ENCODE measurements at places on chromosomes 11 and 22. TPM values are rescaled to one million over a fixed set of nuclear protein-coding genes. Genes with fewer than 3 reads are reported as not detected.

DNA sequence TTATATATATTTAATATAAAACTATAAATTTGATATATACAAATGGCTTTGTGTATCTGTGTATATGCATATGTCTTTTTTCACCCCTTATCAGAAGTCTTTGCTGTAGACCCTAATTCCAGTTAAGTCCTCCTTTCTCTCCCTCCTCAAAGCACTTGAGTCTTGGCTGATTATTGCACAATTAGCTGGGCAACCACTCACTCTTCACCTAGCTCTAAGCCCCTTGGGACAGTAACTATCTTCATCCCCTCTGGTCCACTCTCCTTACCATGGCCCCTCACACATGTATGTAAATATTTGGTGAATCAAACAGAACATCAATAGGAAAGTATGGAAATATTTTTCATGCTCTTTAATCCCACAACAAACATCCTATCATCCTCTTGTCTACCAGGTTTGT is 909 bp upstream of the OR5B21 start:
- no peak for DNase-seq

DNA sequence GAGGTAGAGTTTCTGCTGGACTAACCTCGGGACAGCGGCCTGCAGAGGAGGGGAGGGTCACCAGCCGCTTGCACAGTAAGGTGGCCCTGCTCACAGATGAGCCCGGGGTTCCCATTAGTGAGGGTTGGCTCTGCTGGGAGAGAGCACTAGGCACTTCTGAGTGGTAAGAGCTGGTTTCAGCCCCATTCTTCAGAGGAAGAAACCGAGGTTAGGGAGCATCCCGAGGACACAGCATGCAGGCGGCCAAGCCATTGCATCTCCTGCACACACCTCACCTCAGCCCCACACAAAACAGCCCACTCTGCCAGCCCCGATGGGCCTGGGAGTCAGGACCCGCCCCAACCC is 99.3 kb downstream of the MED15 start:
- DNase-seq = no peak

GRCh38 chr11:123601136-123601535 is 53.3 kb downstream of the SCN3B start:
- DNase-seq = no peak

DNA sequence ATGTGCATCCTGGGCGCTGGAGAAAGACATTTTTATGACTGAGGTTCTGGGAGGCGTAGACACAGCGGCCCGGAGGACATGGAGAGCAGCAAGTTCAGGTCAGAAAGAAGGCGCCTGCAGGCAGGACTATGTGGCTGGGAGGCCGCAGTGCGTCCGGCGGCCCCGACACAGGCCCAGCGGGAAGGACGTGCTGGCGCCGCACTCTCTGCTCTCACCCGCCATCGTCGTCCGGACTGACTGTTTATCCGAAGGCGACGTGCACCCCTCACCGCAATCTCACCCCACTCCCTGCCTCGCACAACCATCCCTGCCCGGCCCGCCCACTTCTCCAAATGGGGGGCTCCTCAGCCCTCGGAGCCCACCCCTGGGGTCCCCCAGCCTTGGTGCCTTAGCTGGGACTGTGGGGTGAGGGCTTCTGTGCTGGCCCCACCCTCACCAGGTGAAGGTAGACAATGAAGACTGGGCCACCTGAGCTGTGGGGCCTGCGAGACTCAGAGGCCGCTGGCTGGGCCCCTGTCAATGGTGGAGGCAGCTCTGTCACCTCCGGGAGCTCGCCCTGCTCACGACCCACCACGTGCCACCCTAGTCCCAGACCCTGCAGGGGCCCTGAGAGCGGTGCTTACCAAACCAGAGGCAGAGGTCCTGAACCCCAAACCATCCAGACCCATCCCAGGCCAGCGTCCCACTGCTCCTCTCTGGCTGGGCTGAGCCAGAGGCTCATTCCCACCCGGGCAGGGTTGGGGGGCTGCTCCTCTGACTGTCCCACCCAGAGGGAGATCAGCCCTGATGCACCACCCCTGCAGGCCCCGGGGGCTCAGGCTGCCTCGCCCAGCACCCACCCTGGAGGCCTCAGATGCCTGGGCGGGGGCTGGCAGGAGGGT is 16.2 kb upstream of the MUC5B start:
- peak; percentile 19 for DNase-seq

DNA sequence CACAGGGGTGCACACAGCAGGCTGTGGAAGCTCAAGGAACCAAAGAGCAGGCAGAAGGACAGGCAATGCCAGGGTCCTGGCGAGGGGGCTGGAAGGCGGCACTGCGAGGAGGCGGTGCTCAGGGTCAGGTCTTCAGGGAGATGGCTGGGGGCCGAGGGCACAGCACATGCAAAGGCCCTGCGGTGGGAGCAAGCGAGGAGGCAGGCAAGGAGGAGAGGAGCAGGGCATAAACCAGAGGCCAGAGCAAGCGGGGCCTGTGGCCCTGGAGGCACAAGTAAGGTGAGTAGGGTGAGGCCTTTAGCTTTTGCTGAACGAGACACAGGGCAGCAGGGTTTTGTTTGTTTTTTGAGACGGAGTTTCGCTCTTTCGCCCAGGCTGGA is 126.9 kb downstream of the ARHGAP8 start:
- no peak for DNase-seq

DCHS1 gene
- total RNA-seq = 14.4 TPM

GRCh38 chr11:116533186-116533825 is 239.5 kb downstream of the BUD13 start:
- DNase-seq = no peak

GRCh38 chr22:31086703-31087330 is 5.7 kb downstream of the SMTN start:
- peak; percentile 20 for DNase-seq

GRCh38 chr11:12167061-12168000 is 56.9 kb downstream of the MICAL2 start:
- no peak for DNase-seq

SIK3 gene
- total RNA-seq = 22.4 TPM

DNA sequence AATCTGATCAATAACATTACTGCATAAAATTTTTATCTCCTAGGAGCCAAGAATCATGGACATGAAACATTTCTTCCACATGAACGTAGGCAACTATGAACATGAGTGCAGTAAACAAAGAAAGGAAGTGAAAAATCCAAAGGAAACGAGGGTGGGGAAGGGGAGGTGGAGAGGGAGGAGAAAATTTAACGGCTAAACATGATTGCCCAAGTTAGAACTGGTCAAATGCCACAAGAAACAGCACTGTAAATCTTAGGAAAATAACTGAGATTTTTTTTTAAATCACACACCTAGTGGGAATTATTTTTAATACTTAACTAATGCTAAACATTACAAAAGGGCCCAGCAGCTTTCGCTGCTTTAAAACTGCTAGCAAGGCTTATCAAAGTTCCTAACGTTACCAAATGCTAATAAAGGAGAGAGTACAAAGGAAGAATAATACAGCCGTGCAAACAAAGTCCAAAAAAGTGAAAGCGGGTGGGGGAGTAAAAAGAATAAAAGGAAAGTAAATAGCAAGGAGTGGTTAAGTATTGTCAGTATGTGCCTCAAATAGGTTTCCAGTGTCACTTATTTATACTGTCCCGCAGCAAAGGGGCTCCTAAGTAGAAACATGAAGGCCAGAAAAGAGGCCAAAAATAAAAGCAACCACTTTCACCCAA is 13.7 kb downstream of the NARS2 start:
- DNase-seq = no peak

- DNase-seq = no peak
Observed at GRCh38 chr22:22789233-22789921, 98.2 kb upstream of the IGLL5 start.

Measured in left cardiac atrium (tissue), 4 donors.